Osteocyte (in vitro differentiated cells): ENCODE measurements at places on chromosomes 4 and X.

DNA sequence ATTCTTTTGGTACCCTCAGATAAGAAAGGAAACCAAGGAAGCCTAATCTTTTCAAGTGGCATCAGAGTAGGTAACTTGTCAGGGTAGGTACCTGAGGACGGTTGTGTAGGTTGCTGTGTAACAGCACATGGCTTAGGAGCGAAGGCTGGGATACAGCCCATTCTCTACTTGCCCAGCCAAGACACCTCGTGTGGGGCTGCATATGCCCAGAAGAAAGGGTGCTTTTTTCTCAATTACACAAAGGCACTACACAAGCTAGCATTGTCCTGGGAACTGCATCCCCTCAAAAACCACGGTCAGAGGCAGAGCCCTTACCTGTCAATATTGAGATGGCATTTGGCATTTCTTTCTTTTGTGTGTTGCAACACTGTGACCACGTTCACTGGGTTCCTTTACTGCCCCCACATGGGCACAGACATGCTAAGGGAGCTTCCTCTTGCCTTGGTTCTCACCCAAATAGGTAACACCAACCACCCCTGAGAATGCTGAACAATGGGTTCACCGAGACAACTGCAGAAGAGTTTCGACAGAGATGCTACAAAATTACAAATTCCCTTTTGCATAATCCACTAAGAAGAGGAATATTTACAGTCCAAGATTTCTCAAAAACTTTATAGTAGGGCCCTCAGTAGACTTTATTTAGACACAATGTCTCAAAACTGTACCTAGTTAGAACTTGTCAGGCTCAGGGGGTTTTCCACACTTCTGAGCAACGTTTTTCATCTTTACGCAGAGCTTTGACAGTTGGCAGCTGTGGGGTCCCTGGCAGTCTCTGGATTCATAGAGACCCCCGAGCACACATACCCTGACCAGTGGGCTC is 35.8 kb upstream of the TNIP3 start:
- DNase-seq, result no peak

- DNase-seq, result no peak
These were observed 944 bp downstream of the SNX25 start for GRCh38 chr4:185210102-185210981.

GRCh38 chr4:130712038-130712437 is 1616.1 kb downstream of the C4orf33 start:
- DNase-seq, result no peak

GRCh38 chr4:6225469-6225868 is 25.1 kb upstream of the JAKMIP1 start:
- DNase-seq, result peak; percentile 60

GRCh38 chr4:158588777-158589176 is 67.1 kb downstream of the RXFP1 start:
- no peak for DNase-seq

DNA sequence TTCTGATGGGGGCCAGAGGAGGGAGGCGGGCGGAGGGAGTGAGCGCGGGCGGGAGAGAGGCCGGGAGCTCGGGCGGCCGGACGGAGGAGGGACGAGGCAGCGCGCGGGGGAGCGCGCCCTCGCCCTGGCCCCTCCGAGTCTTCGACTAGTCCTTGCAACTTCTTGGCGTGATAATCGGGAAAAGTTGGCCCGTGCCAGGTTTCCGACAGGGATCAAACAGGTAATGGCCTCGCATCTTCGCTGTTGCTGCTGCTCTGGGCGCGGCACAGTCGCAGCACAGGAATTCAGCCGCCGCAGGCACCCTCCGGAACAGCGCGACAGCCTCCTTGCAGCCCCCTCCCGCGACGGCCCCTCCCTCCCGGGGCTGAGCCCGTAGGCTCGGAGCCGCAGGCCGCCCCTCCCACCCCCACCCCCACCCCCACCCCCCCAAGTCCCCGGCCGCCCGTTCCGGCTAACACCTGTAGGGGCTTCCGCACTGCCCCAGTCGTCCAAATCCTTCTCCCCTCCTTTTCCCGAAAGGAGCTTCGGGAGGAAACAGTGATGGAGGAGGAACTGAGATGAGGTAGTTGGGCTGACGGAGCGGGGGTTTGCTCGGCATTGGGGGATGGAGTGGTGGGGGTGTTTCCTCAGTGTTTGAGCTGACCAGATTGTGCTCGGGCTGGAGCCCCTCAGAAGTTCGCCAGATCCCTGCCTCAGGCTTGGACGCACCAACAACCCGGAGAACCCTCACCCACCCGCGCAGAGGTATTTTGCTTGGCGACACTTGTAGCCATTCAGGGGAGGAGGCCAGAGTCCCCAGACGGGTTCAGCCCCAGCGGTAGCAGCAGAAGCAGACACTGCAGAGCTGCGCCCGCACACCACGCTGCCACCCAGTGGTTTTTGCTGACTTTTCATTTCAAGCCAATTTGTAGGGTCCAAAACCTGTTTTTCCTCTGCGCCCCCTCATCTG is at the start of gene FGF13:
TSS of gene FGF13 (minus strand) at position 319 of the 949 bp plus-strand sequence. CDS start 714 bp downstream, outside the sequence.
- DNase-seq, result no peak

GRCh38 chr4:138560448-138560847 is 318.3 kb upstream of the SLC7A11 start:
- DNase-seq, result no peak

GRCh38 chr4:153579872-153580271 is 104.2 kb upstream of the TLR2 start:
- no peak for DNase-seq

DNA sequence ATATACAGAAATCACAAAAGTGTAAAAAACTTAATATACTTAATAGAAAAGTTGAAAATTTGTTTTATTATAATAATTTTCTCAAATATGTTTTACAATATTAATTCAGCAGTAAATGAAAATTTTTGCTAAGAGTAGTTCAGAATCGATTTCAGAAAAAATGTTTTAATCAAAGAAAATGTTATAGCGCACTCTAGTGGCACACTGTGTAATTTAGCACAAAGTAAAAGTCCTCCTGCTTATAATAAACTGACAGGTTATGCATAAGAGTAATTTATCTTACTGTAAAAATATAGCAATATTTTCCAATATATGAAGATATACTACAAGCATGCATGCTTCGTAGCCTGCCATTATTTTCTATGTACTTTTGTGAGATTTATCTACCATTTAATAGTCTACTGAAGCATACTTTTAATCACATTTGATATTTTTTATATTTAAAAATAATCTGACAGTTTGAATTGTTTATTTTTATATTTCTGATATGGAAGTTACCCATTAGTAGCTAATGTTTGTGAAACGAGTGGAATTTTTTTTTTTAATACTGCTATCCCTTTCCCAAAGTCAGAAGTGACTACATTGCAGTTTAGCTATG is 217.9 kb upstream of the KLHL4 start:
- no peak for DNase-seq

DNA sequence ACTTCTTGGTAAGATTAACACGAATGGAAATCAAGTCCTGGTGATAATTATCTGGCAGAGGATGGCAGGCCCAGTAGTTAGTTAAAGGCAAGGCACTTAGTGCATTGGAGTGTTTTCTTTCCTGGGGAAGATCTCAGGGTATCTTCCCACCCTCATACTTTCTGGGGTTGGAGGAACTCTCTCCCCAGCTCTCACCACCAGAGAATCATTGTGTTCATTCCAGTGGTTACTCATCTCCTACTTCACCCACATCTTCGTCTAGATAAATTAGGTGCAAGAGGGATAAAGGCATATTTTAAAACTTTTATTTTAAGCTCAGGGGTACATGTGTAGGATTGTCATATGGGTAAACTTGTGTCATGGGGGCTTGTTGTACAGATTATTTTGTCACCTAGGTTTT is 67.5 kb upstream of the SH3RF1 start:
- no peak for DNase-seq

GRCh38 chrX:16633754-16634153 is 16.2 kb upstream of the S100G start:
- DNase-seq, result no peak

- DNase-seq, result no peak
These were observed 118.9 kb downstream of the EVC2 start for GRCh38 chr4:5589495-5589894.

DNA sequence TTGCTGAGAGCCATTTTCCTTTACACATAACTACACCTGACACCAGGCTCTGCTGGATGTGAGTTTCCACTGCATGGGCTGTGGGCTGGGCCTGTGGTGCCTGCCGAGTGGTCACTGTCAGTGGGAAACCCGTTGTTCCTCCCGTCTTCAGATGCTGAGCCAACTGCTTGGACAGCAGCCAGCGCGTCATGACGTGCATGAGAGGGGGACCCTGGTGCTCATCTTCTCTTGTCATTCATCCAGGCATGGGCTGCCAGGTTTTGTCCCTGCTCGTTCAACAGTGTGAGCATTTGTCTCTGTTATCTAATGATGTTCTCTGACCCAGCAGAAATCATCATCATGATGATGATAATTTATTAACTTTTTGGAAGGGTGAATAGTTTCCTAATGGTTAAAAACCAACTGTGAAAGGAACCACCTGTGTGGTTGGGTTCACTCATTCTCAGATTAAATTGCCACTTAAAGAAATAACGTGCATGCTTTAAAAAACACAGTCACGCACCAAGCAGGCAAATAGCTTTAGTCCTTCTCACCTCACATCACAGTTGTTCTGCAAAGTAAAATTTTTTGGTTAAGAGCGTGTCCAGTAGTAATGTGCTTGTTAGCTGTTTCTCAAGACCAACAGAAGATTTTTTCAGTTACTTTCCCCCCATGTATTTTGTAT is 19.9 kb upstream of the CLDN34 start:
- DNase-seq, result no peak

GRCh38 chrX:155048977-155049619 is 21.8 kb downstream of the CMC4 start:
- no peak for DNase-seq

- DNase-seq, result no peak
These were observed 40.3 kb downstream of the MAML3 start for GRCh38 chr4:140113653-140114052.

DNA sequence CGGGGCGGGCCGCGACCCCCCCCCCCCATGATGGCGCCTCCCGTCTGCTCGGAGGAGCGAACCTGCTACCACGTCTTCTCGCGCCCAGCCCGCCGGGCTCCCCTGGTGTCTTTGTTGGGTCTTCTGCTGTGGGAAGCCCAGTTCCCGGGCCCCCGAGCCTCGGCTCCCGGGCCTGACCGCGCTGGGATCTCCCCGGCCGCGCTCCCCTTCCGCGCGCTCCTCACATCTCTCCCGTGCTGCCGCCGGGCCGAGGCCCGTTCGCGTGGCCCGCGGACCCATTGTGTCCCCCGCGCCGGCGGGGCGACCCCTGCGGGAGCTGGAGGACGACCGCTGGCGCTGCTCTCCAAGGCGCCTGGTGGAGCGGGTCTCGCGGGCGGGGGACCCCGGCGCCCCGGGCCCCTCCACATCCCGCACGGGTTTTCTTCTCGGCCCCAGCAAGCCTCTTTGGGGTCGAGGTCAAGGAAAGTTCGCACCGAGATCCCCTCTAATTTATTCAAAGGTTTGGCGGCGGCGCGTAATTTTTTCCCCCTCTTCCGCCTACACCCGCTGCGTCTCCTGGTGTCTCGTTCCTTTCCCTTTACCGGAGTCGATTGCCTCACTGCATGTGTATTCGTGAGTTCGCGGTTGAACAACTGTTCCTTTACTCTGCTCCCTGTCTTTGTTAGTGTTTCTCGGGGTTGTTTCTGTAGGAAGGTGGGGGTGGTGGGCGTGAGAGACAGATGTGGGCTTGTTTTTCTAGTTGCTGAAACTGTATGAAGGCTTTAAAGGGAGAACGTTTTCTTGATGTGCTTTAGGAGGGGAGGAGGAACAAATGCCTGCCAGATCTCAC is 770 bp downstream of the SMAD1 start:
- DNase-seq, result peak; percentile 84
